ENCODE measurements at places on chromosomes 2 and 18. TPM values are rescaled to one million over a fixed set of nuclear protein-coding genes. Genes with fewer than 3 reads are reported as not detected.
A peak's percentile ranks its signal among the peaks of the same experiment; 100 is the strongest.

GRCh38 chr2:9282128-9283112 is 75.8 kb downstream of the ASAP2 start:
- no peak overlapping the region for H3K27ac ChIP-seq
- no peaks in the 10 kb centered on the region for H3K36me3 ChIP-seq
- no peak overlapping the region for H3K4me3 ChIP-seq
- no peaks in the 10 kb centered on the region for H3K4me1 ChIP-seq
- DNase-seq, result no peak

NEB gene
- total RNA-seq, result 8.2 TPM

DNA sequence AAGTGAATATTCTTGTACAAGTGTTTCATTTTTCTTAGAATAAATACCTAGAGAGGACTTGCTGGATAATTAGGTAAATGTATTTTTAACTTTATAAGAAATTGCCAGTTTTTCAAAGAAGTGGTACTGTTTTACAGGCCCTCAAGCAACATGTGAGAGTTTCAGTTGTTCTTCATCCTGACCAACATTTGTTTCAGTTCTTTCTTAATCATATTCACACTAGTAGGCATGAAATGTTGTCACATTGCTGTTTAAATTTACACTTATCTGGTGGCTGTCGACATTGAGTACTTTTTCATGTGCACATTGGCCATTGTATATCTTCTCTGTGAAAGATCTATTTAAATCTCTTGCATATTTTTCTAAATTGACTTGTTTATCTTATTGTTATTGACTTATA is 178.1 kb downstream of the ACOXL start:
- H3K4me3 ChIP-seq, result no peak overlapping the region
- no peak overlapping the region for H3K27ac ChIP-seq
- H3K4me1 ChIP-seq, result no peaks in the 10 kb centered on the region
- DNase-seq, result no peak
- H3K27me3 ChIP-seq, result no peaks in the 10 kb centered on the region

GRCh38 chr18:79511271-79511670 is 115.5 kb downstream of the NFATC1 start:
- no peaks in the 10 kb centered on the region for H3K27me3 ChIP-seq
- H3K4me1 ChIP-seq, result peaks cover 8% of the 10 kb centered on the region
- H3K4me3 ChIP-seq, result no peak overlapping the region
- H3K27ac ChIP-seq, result no peak overlapping the region
- no peak for DNase-seq
- H3K36me3 ChIP-seq, result no peaks in the 10 kb centered on the region

SERPINB2 gene
- not detected for total RNA-seq

SNTG2 gene
- 56.0 TPM for total RNA-seq

- H3K27me3 ChIP-seq, result no peaks in the 10 kb centered on the region
- DNase-seq, result no peak
- H3K36me3 ChIP-seq, result no peaks in the 10 kb centered on the region
Observed at GRCh38 chr2:115569547-115569946, 1127.1 kb downstream of the DPP10 start.

- no peaks in the 10 kb centered on the region for H3K27me3 ChIP-seq
- no peaks in the 10 kb centered on the region for H3K36me3 ChIP-seq
- peak; percentile 48 for DNase-seq
- H3K4me1 ChIP-seq, result peaks cover 7% of the 10 kb centered on the region
Observed at GRCh38 chr2:160752475-160753330, 259.1 kb upstream of the RBMS1 start.

- H3K27me3 ChIP-seq, result peaks cover 22% of the 10 kb centered on the region
- H3K27ac ChIP-seq, result no peak overlapping the region
- peak; percentile 8 for DNase-seq
- H3K4me3 ChIP-seq, result peak overlapping the region; percentile 68
- peaks cover 12% of the 10 kb centered on the region for H3K4me1 ChIP-seq
Observed at GRCh38 chr2:161625996-161626395, 1.8 kb downstream of the SLC4A10 start.

- no peak overlapping the region for H3K4me3 ChIP-seq
- no peak overlapping the region for H3K27ac ChIP-seq
- peaks cover 44% of the 10 kb centered on the region for H3K27me3 ChIP-seq
- DNase-seq, result peak; percentile 29
- peaks cover 11% of the 10 kb centered on the region for H3K4me1 ChIP-seq
Observed at GRCh38 chr2:20452551-20452950, 5.7 kb downstream of the RHOB start.

DNA sequence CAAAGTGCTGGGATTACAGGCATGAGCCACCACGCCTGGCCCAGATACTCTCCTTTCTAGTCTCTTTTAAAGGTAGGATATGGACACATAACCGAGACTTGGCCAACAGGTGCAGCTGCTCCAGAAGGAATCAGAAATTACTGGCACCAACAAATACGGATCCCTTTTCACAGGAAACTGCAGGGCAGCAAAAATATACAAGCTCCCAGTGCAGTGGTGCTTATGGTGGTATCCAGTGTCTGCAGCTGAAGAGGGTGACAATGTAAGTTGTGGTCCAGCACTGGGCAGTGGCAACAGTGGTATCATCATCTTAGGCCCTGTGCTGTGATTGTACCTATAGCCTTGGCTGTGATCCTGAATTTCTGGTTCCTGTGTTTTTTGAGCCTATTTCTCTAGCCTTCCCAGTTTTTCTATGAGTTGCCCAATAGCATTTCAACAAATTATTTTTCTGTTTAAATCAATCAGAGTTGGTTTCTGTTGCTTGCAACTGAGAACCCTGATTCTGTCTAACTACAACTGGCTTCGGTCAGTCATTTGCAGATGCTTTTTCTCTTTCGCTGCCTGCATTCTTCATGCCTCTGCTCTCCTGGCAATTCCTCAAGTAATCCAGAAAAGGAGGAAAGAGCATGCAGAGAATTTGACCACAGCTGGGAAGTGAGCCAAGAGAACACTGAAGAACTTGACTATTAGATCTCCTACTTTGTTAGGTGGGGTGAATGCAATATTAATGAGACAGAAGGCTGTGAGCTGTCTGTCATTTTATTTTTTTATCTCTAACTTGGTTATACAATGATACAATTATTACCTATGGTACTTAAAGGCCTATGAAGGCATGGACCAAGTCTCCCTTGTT is 30.8 kb upstream of the EML4 start:
- H3K36me3 ChIP-seq, result no peaks in the 10 kb centered on the region
- H3K27ac ChIP-seq, result no peak overlapping the region
- no peaks in the 10 kb centered on the region for H3K27me3 ChIP-seq
- H3K4me1 ChIP-seq, result peaks cover 28% of the 10 kb centered on the region
- DNase-seq, result no peak

- H3K4me3 ChIP-seq, result no peak overlapping the region
- H3K27me3 ChIP-seq, result no peaks in the 10 kb centered on the region
- peaks cover 16% of the 10 kb centered on the region for H3K4me1 ChIP-seq
- H3K36me3 ChIP-seq, result no peaks in the 10 kb centered on the region
- H3K27ac ChIP-seq, result no peak overlapping the region
- DNase-seq, result no peak
Observed at GRCh38 chr2:43370705-43371104, 144.3 kb upstream of the ZFP36L2 start.

MZT2B gene
- total RNA-seq, result 60.0 TPM

GRCh38 chr2:195313962-195314361 is 343.1 kb upstream of the SLC39A10 start:
- peaks cover 19% of the 10 kb centered on the region for H3K4me1 ChIP-seq
- no peak for DNase-seq
- no peak overlapping the region for H3K4me3 ChIP-seq
- no peak overlapping the region for H3K27ac ChIP-seq
- peaks cover 16% of the 10 kb centered on the region for H3K27me3 ChIP-seq

GRCh38 chr18:34862561-34862960 is 152.5 kb downstream of the DTNA start:
- H3K4me1 ChIP-seq, result peaks cover 6% of the 10 kb centered on the region
- no peak for DNase-seq
- H3K36me3 ChIP-seq, result no peaks in the 10 kb centered on the region
- H3K27me3 ChIP-seq, result no peaks in the 10 kb centered on the region

GRCh38 chr18:12993439-12993838 is 2.3 kb downstream of the CEP192 start:
- DNase-seq, result peak; percentile 15
- H3K4me1 ChIP-seq, result peaks cover 10% of the 10 kb centered on the region
- H3K27ac ChIP-seq, result no peak overlapping the region
- no peaks in the 10 kb centered on the region for H3K36me3 ChIP-seq
